ENCODE measurements at places on chromosomes 4 and X.
A peak's percentile ranks its signal among the peaks of the same experiment; 100 is the strongest.

- no peak for DNase-seq
Observed at GRCh38 chrX:55107911-55108310, 19.1 kb downstream of the PAGE2 start.

GRCh38 chr4:124854968-124855367, 142.4 kb upstream of the ANKRD50 start:
- no peak for DNase-seq

DNA sequence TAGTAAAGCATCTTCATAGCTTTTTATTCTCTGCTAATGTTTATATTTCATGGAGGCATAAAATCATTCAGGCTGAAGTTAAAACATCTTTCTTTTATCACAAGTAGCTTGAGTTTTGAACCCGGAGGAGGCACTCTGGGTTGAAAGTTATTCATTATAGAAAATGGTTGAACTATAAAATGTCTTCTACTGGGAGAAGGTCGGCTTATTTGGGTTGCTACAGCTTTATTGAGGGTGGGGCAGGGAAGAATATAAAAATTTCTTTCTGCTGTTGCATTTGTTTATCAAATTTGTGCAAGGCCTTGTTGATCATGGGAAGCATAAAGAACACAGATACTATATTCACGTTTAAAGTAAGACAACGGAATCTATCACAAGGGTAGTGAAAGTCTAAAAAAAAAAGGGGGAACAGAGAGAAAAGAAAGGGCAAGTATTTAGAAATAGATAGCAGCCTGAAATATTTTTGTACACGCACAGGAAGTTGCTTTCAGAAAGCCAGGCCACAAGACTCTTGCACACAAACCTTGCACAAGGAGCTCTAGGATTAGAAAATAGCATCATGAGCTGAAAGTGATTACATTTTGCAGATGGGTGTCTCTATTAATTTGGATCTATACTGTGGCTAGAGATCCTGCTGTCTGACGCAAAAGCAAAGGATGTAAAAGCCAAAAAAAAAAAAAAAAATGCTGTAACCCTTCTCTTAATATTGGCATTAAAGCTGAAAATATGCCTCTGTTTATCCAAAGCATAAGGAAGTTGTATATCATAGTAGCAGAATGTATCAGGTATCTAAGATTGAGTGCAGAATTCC, 37.2 kb upstream of the FAM9C start:
- DNase-seq, result peak; percentile 13

- DNase-seq, result no peak
Observed at GRCh38 chr4:26268246-26268645, 52.6 kb upstream of the RBPJ start.

- DNase-seq, result peak; percentile 72
Observed at GRCh38 chrX:2707334-2707760, 16.3 kb downstream of the CD99 start.

DNA sequence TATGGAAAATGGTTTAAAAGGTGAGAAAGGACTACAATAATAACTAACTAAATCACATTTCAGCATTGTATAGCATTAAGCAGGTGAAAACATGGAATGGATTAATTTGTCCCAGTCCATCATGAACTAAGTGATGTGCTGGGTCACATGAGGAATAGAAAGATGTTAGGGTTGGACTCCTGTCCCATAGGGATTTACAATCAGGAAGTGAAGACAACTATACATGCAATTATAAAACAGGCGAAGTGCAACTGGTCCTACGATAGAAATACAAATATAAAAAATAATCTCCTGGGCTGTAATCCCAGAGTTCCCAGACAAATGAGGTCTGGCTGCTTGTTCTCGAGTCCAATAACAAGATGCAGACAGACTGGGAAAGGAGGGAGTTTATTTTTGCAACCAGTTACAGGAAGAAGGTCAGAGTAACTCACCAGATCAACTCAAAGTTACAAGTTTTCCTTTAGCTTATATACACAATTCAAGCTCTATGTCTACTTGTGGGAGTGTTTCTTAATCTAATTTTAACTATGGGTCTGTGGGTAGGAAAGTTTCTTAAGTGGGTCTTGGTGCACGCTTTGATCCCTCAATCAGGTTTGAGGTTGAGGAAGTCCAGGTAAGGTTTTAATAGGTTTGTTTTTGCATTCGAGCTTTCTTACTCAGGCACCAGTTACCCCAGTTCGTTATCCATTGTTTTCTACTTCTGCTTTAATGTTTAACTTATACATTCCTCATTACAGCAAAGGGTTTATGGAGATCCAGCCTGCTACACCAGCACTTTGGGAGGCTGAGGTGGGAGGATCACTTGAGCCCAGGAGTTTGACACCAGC, 50.1 kb downstream of the IGFBP7 start:
- no peak for DNase-seq

GRCh38 chr4:26792639-26793038, 68.0 kb upstream of the STIM2 start:
- no peak for DNase-seq

DNA sequence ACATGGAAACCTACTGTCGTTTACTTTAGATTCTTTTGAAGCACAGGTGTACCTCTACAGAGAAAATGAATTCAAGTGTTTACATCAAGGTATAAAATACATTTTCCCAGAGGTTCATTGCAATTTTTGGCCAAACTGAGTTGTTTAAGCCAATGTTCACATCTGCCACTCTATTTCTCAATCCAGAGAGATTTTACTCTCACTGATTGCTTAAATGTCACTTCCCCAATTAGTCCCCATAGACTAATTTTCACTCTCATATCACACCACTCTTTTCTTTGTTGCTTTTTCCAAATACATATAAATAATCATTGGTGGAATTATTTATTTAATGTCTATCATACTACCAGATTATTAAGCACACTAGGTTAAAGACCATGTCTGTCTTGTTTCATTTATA, 271.8 kb downstream of the PPP3CA start:
- DNase-seq, result no peak

DNA sequence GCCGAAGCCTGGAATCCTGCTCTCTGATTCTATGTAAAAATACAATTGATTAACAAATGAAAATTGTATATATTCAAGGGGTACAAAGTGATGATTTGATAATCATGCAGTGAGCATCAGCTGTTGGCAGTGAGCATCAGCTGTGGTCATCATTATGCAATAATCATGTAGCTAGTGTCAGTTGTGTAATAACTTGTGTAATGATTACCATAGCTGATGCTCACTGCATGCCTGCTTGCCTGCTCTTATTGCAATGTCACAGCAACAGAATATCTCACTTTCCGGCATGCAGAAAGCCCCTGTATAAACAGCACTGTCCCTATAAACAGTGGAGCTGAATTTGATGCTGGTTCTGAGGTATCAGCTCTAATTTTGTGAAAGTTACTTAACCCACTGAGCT, 46.8 kb downstream of the SULT1B1 start:
- no peak for DNase-seq

DNA sequence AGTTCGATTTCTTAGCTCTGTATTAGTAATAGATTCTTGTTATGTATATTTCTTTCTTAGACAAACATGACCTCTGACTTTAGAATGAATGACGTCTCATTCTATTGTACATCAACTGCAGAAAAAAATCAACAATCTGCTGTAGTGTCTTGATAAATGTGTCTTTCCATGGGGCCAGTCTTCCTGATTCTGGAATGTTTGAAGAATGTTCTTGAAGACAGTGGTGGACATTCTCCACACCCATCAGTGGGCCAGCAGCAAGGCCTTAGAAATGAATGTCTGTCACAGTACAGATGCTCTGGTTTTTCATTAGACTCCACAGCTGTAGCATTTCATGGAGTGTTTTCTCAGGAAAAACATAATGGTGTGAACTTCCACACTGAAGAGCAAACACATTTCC, 63.2 kb upstream of the FAM47B start:
- DNase-seq, result no peak

All from hematopoietic multipotent progenitor cell treated with erythropoietin and hydrocortisone succinate and interleukin-3 and kit ligand, for 8 days (in vitro differentiated cells).